ENCODE measurements at places on chromosomes 3 and 15. TPM values are rescaled to one million over a fixed set of nuclear protein-coding genes. Genes with fewer than 3 reads are reported as not detected.

Gene ADAMTS7
- total RNA-seq: not detected

Gene LMOD3
- not detected for total RNA-seq

Gene FSTL1
- not detected for total RNA-seq

Gene CCDC9B
- 0.73 TPM for total RNA-seq

Gene THRB
- total RNA-seq: 1.0 TPM

Gene LHFPL4
- total RNA-seq: not detected

Gene PATL2
- total RNA-seq: 71.3 TPM

Gene TMEM42
- total RNA-seq: 24.6 TPM

Gene CLSTN2
- total RNA-seq: 0.02 TPM

Gene TMEM40
- not detected for total RNA-seq

Gene KCNMB2
- not detected for total RNA-seq

All from naive thymus-derived CD4-positive, alpha-beta T cell (primary cell).